GM19239 (cell line): ENCODE measurements at places on chromosomes 6 and 20.

GRCh38 chr6:91633374-91634111 lies 1046.7 kb upstream of the MAP3K7 start:
- DNase-seq = no peak

DNA sequence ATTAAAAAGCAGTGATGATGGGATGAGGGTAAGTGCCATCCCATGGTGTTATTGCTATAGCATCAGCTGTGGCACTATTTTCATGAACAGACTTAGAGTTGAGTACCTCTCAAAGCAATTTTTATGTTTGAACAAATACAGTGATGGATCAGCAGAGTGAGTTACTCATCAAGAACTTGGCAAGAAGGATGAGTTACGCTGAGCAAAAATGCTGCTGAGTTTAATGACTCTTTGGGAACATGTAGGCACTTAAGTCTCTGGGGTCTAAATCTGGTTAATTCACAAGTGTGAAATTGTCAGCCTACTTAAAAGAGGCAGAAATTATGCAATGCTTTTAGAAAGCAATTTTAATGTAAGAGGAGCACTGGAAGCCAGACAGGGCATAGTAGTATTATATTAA lies 78.5 kb upstream of the AHI1 start:
- no peak for DNase-seq

DNA sequence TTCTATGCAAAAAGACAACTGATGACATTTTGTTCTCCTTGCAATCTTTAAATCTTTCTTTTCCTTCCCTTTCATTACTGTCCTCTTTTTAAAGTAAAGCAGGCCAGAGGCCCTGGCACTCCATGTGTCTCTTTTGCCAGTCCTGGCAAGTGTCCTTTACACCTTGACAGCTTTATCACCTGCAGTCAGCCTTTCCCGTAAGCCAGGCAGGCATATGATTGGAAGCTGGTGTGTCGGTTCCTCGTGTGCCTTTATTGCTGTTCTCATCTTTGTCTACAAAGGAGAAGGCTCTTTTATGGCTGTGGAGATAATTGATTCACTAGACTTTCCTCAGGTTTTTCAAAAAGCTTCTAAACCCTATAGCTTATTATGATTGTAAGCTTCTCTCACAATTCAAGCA lies 162.3 kb upstream of the FBXL4 start:
- no peak for DNase-seq

DNA sequence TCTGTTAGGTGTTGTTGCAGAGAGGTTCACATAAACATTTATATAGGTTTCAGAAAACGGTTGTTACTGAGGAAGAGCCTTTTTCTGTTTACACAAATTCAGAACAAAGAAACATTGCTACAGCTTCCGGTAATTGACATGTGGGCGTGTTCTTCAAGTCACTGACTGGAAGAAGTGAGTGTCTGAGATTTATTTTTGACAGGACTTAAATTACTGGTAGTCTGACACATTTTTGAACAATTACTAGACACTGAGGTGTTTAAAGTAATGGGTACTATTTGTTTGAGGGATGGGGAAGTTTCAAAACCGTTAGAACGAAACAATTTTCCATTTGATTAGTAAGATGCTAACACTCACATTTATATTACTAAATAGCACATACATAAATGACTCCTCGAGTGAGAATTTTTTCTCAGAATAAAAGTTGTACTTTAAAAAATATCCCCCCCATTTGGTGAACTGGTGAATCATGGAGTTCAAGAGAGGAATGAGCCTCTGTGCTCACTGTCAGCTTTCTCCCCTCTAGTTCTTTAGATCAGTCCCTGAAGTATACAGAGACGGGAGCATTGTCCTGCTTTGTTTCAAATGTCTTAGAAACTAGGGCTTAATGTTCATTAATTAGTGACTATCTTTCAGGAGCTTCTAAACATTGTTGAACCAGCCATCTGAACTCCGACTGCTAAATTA lies 98.7 kb downstream of the TSHZ2 start:
- DNase-seq = no peak

- no peak for DNase-seq
Observed at GRCh38 chr6:61555993-61556392, 730.0 kb downstream of the KHDRBS2 start.

- peak; percentile 73 for DNase-seq
Observed at GRCh38 chr20:57450419-57450818, 59.2 kb downstream of the RBM38 start.

- DNase-seq = no peak
Observed at GRCh38 chr6:116431964-116432595, 29.1 kb upstream of the CALHM6 start.

DNA sequence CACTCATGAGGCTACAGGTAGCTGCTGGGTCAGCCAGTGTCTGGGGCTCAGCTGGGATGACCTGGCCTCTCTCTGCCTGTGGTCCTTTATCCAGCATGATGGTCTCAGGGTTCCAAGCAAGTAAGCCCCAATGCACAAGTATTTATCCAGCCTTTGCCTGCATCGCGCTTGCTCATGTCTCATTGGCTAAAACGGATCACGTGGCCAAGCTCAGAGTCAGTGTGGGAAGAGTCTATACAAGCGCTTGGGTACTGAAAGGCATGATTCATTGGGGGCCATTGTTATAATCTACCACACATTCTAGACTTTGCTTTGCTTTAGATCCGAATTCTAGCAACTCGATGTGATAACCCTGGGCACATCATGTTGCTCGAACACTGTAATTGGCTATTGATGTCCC lies 48.3 kb downstream of the PPP1R16B start:
- DNase-seq = no peak

GRCh38 chr6:29750709-29751108 lies 27.5 kb downstream of the HLA-F start:
- no peak for DNase-seq

- DNase-seq = no peak
Observed at GRCh38 chr6:89244241-89244985, 27.3 kb upstream of the GABRR1 start.

DNA sequence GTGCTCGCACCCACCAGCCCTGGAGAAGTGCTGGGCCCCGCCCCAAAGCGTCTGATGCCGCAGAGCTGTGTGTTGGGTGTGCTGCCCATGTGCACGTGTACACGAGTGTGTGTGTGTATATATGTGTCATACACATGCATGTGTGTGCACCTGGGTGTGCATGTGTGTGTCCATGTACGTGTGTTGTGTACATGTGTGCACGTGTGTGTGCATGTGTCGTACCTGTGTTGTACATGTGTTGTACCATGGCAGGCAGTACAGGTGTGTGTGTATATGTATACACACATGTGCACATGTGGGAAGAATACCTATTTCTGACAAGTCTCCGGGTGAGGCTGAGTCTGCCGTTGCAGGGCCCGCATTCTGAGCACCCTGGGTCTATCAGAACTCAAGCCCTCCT lies 6.2 kb upstream of the MRGBP start:
- no peak for DNase-seq

GRCh38 chr20:152131-152530 lies 5.1 kb upstream of the DEFB127 start:
- no peak for DNase-seq

DNA sequence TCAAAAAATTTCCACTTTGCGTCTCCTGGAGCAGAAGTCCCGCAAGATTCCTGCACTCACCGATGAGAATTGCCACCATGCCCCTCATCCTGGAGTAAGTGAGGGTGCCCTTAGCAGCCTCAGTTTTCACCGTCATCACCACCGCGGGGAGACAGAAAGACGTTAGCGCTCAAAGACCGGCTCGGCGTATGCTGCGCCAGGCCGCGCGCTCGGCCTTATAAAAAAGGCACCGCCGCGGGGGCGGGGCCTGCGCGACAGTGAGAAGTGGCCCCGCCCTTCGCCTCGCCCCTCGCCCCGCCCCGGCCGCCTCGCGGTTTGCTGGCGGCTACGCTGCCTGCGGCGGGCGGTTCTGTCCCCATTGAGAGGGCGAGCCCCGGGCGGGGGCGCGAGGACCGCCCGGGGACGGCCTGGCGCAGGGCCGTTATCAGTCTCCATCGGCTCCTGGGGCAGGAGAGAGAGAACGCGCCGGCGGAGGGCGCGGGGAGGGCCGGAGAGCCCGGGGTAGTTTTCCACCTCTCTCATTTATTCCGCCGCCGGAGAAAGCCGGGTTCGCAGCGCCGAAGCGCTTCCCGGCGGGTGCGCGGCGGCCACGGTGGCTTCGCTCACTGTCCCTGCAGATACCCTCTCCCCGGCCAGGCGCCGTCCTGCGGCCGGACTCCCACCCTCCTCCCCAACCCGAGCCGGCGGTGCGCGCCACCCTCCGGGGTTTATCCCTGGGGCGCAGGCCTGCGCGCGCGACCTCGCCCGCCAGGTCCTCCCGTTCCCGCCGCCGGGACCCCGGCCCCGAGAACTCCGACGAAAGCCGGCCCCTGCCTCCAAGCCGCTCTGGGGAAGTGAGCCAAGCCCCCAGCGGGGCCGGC lies 122.5 kb upstream of the SLC2A12 start:
- DNase-seq = peak; percentile 67

GRCh38 chr20:59399426-59400099 lies 99.2 kb downstream of the EDN3 start:
- no peak for DNase-seq

GRCh38 chr6:43972913-43973300 lies 154.3 kb downstream of the MRPL14 start:
- DNase-seq = no peak

DNA sequence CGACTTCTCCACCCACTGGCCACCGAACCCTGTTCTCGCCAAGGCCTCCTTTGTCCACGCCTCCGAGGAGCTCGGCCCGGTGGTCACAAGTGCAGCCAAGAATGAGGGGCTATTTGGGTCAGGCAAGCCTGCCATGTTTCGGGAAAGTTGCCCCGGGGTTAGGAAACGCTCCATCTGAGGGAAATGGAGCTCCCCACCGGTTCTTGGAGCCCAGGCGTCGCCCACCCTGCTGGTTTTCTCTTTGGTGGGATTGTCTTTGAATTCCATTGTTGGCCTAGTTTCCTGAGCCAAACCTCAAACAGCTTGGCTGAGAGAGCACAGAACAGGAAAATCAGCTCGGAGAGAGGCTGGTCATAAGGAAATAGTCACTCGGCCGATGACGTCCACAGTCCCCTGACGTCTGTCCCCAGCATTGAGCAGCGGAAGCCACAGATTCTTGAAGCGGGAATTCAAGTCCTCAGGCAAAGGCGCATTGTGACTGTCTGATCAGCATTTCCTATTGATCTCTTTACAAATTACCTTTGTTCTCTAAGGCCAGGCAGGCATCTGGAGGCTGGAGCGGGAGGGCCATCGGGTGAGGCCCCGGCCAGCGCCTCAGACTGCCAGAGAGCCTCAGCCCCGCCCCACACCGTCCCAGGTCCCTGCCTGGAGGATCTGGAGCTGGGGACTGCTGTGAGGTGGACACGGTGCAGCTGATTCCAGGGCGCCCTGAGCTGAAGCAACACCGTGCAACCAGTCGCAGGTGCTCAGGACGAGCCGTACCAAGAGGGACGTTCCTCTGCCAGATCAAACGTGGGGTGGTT lies 138.6 kb downstream of the DLL1 start:
- DNase-seq = no peak

- DNase-seq = no peak
Observed at GRCh38 chr6:36280983-36281382, 11.1 kb downstream of the PNPLA1 start.

- peak; percentile 15 for DNase-seq
Observed at GRCh38 chr6:132456700-132457143, 55.4 kb upstream of the MOXD1 start.

DNA sequence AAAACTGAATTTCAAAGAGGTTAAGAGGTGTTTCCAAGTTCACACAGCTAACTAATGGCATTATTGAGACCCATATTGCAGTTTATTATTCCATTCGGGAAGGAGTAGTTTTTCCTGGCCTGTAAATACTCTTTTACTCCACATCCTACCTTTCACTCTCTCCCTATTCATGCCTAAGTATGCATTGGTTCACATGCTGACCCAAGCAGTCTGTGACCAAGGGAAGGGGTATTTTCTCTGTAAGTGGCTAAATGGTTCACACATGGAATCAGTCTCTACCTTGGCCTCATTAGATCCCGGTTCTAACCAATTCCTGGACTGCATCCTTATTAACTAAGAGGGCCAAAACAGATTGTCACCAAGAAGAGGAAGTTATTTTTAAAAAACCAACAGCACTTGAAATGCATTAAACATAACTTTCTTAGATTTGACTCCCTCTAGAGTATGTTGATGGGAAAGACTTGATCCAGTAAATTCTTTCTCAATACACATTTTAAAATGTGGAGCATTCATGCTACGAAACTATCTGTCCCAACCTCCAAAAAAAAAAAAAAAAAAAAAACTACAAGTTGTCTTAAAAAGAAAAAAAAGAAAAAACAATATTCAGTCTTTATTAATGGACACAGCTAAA lies 17.8 kb upstream of the RSPO3 start:
- DNase-seq = no peak

DNA sequence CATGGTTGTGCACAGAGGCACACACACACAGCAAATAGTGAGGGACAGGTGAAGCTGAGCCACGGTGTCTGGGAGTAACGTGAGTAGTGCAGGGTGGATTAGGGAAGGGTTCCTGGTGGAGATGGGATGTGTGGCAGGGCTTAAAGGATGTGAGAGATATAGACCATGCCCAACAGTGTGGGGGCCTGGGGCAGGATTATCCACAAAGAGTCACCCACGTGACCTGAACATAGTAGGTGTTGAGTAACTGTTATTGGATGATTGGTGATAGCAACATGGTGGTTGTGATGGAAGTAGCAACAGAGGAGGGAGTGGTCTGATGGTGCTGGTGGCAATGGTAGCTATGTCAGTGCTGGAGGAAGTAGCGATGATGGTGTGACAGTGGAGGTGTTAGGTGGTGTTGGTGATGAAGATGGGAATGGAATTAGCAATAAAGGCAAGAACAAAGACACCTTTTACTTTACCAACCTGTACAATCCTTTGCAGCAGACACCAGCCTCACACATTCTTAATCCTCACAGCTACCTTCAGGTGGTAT lies 135.1 kb downstream of the MRPL14 start:
- no peak for DNase-seq

DNA sequence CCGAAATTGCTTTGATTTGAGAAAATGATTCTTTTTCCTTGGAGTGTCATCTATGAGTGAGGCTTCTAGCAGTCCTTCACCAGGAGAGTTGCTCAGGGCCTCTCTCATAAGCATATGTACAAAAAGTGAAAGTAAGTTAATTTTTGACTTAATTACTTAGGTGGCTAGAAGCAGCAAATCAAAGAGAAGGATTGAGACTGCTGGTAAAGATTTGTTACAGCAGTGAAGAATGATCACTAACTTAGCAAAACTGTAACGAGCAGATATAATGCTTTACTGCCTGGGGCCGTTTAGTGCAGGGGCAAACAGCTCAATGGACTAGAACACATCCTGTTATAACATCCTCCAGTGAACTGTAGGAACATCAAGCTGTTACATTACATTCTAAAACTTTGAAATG lies 167.8 kb upstream of the RIPOR2 start:
- DNase-seq = peak; percentile 17

GRCh38 chr20:62740286-62741141 lies 31.9 kb downstream of the NTSR1 start:
- DNase-seq = peak; percentile 80

DNA sequence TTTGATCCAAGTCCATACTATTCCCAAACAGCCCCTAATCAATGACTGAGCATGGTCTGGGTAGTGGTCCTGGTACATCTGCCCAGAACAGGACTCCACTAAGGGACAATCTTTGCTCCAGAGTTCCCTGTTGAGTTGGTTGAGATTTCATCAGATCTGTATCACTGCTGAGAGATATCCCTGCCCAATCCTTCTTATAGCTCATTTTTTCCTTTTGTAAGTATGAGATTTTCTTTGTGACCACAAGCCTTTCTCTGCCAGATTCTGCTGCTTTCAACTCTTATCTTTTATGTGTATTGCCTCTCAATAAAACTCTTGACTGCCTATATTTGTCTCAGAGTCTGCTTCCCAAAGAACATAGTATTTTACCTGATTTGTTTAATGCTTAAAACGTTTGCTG lies 46.2 kb upstream of the LAMA2 start:
- DNase-seq = no peak

GRCh38 chr20:62739581-62740285 lies 31.1 kb downstream of the NTSR1 start:
- peak; percentile 58 for DNase-seq
